ENCODE measurements at places on chromosomes 5 and 9.

- DNase-seq: no peak
These were observed 84.3 kb upstream of the TAF11L2 start for GRCh38 chr5:17413691-17414090.

- DNase-seq: no peak
These were observed 15.9 kb upstream of the FANCC start for GRCh38 chr9:95333426-95333825.

- DNase-seq: no peak
These were observed 142.3 kb upstream of the ANKH start for GRCh38 chr5:15013654-15014463.

DNA sequence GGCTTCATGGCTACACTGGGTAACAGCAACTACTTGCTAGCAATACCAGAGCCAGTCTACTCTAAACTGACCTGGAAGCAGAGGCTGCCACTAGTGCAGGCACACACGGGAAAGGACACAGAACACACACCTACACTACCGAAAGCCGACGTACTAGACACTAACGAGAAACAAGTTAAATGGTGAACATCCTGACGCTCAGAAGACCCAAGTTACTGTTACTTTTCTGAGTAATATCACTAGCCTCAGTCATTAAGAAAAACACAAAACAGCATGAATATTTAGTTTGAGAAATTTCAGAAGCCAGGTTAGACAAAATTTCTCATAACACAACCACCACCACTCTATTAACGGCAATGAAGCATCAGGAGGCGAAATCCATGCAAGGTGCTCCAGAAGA is 44.5 kb downstream of the CAMSAP1 start:
- DNase-seq: no peak

DNA sequence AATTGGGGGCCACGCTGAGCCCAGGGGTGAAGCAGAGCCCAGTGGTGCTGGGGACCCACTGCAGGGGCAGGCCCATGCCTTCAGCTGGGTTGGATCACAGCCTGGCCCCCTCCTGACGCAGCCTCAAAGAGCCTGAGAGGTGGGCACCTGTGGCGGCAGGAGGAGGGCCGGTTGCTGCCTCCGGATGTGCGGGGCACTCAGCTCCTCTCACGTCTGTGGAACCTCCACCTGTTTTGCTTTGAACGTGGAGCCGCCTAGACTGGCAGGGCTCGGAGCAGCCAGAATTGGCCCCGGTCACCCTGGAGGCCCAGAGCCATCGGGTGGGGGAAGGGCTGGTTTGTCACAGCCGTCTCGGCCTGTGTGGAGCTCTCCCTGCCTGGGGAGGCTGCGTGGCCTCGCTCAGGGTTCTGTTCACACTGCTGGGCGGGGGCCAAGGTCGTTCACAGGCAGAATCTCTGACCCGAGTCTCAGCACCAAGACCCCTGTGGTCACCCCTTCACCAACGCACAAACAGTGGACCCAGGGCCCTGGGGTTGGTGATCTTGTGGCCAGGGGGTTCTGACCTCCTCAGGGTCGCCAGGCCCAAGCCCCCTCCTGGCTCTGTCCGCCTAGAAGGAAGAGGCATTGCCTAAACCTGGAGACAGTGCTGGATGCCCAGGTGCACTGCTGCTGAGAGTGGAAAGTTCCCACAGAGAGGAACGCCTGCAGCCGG is 9.2 kb upstream of the SLC9A3 start:
- DNase-seq: no peak

DNA sequence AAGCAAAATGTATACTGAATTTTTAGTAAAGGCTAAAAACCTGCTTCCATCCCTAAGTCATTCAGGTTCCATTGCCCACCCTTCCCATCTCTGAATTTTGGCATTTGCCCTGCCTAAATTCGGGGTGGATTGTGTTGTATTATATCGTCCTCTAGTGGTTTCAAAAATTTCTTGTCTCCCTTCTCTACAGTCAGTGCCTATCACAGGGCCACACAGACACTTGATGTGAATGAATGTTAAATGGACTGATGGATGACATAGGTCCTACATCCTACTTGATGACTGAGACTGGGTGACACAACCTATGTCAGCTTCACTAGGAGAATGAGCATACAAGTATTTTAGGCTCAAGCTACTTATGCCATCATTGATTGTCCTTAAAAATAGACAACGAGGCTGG is 45.6 kb upstream of the SLC30A5 start:
- DNase-seq: no peak

DNA sequence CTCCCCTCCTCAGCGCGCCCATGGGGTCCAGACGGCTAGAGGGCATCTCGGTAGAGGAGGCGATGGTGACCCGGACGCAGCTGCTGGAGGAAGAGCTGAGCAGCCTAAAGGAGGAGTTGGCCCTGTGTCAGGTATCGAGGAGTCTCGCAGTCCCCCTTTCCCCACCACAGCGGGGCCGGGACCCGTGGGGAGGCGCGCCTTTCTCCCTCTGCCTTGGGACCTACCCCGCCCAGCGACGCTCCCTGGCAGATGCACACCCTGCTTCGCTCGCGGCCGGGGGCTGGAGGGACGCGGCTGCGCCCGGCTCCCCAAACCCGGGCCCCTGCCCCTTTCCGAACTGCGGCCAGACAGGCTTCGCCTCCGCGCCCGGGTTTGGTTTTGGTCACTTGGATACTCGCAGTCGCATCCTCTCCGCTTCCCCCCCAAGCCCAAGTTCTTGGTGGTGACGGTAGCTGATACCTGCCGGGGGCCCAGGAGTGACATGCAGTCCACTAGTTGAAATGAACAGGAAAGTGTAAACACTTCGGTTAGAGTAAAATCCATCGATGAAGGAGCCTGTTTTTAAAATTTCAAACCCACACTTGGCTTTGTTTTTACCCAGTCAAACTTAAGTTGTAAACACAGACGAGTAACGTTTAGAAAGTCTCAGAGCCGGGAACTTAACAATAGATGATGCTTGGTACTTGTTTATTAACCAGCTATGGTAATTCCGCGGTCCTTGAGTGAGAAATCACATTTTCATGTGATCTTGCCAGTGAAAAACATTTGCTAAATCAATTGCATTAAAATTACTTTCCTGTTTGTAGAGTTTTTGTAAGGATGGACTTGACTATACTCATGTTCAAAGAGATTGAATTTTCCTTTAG is 688 bp downstream of the CNTLN start:
- peak; percentile 1 for DNase-seq

DNA sequence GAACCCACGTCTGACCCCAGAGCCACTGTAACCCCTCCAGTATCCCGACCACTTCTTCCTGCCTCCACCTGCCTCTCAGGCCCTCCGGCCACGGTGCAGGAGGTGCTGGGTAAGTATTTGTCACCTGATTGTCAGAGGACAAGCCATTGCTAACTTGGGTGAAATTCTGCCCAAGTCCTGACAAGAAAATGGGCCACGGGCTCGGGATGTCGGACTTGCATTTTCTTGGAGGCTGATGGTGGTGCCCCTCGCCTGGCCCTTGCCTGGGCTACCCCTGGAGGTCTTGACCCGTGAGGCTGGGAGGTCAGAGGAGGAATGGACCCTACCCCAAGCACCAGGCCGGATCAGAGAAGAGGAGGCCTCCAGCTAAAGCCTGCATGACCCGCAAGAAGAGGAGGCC is 149.7 kb upstream of the COL5A1 start:
- no peak for DNase-seq

- DNase-seq: no peak
These were observed 110.3 kb upstream of the IQGAP2 start for GRCh38 chr5:76292620-76293322.

GRCh38 chr5:10985721-10986110 is 224.7 kb upstream of the DAP start:
- DNase-seq: no peak

GRCh38 chr9:89676281-89676680 is 71.5 kb downstream of the GADD45G start:
- no peak for DNase-seq

DNA sequence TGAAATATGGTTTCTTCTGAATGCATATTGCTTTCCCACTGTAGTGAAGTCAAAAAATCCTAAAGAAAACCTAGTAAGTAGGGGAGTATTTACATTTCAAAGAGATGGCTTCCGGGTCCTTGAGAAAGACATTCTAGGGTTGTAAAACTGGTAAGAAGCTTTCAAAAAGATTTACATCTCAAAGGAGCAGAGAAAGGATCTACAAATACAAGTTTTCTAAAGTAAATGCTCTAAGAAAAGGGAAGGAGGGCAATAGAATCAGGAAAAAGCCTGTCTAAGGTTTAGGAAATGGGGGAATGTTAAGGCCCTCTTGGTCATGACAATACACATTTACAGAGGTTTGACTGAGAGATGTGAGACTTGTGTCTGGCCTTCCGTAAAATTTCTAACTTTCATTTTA is 16.7 kb upstream of the TRPC7 start:
- DNase-seq: no peak

GRCh38 chr9:130500340-130501180 is 55.8 kb downstream of the ASS1 start:
- no peak for DNase-seq

- no peak for DNase-seq
These were observed 10.8 kb downstream of the KLF4 start for GRCh38 chr9:107478805-107479204.

- DNase-seq: no peak
These were observed 235.3 kb downstream of the KCTD16 start for GRCh38 chr5:144405991-144406390.

DNA sequence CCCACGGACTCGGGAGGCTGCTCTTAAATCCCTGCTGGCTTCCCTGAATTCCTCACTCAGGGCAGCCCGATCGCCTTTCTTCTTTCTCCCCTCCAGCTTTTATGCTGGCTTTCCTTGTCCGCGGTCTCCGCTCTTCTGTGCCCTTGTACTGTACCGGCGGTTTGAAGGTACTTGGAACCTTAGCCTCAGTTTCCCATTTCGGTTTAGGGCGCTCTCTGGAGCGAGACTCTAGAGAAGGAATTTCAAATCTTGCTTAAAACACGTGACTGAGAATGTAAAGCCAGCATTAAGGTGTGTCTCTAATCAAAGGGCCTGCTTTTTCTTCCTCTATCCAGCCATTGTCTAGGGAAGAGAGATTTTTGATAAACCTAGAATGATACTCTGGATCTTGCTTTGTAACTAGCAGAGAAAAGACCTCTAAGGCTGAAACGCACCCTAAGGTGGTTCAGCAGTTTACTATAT is 650 bp downstream of the GPR107 start:
- DNase-seq: no peak

GRCh38 chr9:15417626-15418025 is 5.0 kb upstream of the SNAPC3 start:
- DNase-seq: no peak

DNA sequence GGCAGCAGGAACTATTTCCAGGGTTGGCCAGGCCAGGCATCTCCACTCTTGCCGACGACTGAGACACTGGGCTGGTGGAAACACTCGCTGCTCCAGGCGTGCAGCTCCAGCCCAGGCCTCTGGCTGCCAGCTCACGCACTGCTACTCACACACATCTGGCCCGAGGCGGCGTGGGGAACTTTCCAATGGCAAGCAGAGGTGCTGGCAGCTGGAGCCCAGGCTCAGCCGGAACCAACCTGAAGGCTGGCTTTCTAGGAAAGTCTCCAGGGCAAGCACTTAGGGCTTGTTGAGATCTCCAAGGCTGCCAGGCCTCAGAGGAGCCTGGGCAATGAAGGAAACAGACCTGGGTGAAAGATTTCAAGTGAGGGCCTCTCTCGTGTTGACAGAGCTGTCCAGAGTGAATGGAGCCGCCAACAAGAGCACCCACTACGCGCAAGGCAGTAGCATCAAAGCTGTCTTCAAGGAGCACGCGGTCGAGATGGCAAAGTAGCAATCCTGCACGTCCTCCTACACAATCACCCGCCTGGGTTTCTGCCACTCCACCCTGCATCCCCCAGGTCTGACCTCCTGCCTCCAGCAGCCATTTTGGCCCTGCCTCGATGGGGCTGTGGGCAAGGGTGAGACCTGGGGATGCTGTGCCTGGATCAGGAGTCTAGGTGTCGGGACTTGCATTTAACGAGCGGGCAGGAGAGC is 14.4 kb downstream of the SH3PXD2B start:
- DNase-seq: no peak

DNA sequence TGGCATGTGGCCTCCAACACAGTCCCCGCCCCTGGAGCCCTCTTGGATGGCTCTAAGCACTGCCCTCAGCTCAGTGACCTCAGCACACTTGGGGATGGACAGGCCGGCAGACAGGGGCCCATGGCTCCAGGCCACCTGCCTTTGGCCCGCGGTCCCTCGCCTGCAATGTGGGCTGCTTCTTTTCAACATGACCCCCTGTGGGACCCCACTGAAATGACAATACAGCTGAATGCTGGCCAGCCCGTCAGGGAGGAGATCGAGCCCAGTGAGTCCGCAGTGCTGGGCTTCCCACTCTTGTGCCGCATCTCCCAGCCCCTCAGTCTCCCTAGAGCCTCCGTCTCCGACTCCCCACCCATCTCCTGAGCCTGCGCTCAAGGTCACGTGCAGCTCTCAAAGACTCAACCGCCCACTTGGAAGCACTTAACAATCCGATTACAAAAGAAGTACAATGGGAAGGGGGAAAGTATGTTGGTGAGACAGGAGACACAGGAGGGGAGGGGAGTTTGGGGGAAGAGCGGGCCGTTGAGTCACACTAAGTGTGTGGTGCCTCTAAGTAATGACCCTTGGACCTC is 238.9 kb downstream of the HSPA4 start:
- DNase-seq: no peak

Data from activated T-helper 1 cell treated with anti-CD3 and anti-CD28 coated beads, Interleukin-12 subunit alpha, Interleukin-12 subunit beta, Interleukin-2, Interleukin-4 antibody, amounts not matched to agents 30 ng/mL and 10 ng/mL and 1 ng/mL, durations not matched to agents 14 hours and 24 hours and 36 hours (primary cell).